Right cardiac atrium (tissue), 5 donors: ENCODE measurements at places on chromosomes 2 and 18. TPM values are rescaled to one million over a fixed set of nuclear protein-coding genes. Genes with fewer than 3 reads are reported as not detected.

The MZT2B gene
- 287 TPM for polyA plus RNA-seq

- no peak for DNase-seq
These were observed 339.4 kb downstream of the RND3 start for GRCh38 chr2:150147889-150148683.

The TIGD1 gene
- 1.9 TPM for polyA plus RNA-seq

The EFHD1 gene
- polyA plus RNA-seq: 14.7 TPM

The CLEC4F gene
- 0.36 TPM for polyA plus RNA-seq

The LYPD6B gene
- not detected for polyA plus RNA-seq

The TNFAIP6 gene
- 3.1 TPM for polyA plus RNA-seq

The POTEJ gene
- polyA plus RNA-seq: 0.02 TPM

DNA sequence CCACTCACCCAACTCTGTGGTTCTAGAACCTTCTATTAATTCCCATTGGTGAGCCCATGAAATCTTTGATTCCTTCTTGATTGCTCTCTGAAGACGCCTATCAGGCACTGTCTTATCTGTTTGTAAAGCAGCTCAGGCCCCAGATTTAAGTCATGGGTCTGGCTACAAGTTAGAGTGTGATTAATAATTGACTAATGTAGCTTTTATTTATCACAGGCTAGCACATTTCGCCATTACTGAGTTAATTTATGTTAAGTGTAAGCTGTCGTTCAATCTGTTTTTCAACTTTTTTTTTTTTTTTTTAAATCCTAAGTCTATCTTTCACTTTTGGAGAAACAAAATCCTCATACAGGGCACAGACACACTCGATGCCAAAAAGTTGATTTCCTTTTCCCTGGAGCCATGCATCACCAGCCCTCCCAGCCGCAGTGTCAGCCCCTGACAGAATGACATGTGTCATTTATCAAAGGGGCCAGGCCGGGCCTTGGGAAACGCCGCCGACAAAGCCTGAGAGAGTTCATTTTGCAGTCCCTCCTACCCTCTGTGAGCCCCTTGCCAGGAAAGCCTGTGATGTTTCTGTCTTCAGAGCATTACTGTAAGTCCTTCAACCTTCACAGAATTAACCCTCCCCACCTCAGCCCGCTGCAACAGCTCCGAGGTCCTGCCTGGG is 15.8 kb downstream of the TSHZ1 start:
- DNase-seq: peak; percentile 25

- DNase-seq: no peak
These were observed 177.9 kb downstream of the PTH2R start for GRCh38 chr2:208584378-208584985.

DNA sequence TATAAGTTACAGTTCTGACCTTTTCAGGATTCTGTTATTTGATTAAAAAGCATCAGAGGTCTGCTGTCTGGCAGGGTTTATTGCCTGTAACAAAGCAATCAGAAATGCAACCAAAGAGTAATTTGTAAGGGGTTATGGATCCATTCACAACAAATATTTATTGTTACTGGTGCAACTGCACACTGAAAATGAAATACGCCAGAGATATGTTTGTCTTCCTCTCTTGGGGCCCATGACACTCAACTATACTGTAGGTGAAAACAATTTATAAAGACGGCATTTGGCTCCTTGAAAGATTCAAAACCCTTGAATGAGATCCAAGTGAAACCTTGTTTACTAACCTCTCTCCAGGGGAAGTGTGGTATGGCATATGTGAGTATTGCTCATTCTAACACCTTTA is 452.2 kb downstream of the MBD2 start:
- no peak for DNase-seq

DNA sequence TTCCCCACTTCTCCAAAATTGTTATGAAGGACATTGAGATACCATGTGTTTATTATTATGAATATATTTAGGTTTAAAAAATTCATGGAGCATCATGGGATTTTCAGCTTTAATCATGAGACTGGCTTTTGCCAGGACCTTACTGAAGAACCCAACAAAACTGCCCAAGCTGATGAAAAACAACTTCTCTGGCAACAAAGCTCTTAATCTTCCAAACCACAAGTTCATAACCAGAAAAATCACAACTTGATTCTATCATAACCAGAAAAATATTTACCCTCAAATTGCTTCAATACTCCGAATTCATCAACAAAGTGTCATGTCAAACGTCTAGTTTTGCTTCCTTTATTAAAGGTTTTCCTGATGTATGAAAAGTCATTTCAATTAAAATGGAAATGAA is 971.8 kb upstream of the ACVR2A start:
- no peak for DNase-seq

The CCDC141 gene
- polyA plus RNA-seq: 18.1 TPM

GRCh38 chr2:55489467-55490062 is 30.0 kb upstream of the CFAP36 start:
- no peak for DNase-seq

DNA sequence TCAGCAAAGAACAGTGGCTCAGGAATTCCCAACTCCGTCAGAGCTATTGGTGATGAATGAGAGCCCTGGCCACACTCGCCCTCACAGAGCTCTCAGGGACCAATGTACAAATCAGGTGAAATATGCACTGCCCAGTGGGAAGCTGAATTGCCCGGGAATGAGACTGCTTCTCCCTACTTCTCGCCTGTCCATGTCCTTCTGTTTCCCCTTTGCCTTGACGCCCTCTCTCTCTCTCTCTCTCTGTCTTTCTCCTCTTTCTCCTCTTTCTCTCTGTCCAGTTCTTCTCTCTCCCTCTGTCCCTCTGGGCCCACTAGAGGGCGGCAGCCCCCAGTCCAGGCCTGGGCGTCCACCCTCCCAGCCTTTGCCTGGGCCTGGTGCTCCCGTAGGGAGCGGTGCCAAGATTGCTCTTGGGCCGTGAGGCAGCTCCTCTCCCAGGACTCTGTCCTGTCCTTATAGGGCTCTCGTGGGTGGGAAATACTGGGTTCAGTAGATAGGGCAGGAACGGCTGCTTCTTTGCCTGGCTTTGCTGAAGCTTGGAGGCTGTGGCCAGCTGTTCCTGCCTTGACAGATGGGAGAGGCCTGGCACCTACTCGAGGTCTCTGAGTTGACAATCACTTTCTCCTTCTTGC is 28.4 kb upstream of the PUM2 start:
- peak; percentile 91 for DNase-seq

GRCh38 chr2:70982971-70983370 is 4.5 kb downstream of the ANKRD53 start:
- DNase-seq: no peak

- peak; percentile 71 for DNase-seq
These were observed 13.0 kb downstream of the ODC1 start for GRCh38 chr2:10434886-10435819.

GRCh38 chr2:27494284-27494943 is 586 bp downstream of the FNDC4 start:
- peak; percentile 67 for DNase-seq

DNA sequence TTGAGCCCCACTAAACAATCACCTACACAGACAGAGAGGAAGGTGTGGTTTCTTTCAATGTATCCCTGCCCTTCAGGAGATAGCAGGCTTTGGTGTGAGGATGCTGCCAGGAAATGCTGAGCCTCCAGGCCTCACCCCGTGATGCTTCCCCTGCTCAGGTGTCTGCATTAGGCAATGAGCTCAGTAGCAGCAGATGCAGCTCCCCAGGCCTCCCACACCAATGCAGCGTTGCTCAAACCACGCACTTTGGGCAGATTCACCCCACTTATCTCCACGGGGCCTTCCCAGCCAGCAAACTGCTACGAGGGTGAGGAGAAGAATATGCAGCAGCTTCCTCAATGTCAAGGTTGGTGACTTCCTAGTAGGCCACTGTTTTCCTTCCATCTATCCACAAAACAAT is 229.3 kb upstream of the PXDN start:
- no peak for DNase-seq

DNA sequence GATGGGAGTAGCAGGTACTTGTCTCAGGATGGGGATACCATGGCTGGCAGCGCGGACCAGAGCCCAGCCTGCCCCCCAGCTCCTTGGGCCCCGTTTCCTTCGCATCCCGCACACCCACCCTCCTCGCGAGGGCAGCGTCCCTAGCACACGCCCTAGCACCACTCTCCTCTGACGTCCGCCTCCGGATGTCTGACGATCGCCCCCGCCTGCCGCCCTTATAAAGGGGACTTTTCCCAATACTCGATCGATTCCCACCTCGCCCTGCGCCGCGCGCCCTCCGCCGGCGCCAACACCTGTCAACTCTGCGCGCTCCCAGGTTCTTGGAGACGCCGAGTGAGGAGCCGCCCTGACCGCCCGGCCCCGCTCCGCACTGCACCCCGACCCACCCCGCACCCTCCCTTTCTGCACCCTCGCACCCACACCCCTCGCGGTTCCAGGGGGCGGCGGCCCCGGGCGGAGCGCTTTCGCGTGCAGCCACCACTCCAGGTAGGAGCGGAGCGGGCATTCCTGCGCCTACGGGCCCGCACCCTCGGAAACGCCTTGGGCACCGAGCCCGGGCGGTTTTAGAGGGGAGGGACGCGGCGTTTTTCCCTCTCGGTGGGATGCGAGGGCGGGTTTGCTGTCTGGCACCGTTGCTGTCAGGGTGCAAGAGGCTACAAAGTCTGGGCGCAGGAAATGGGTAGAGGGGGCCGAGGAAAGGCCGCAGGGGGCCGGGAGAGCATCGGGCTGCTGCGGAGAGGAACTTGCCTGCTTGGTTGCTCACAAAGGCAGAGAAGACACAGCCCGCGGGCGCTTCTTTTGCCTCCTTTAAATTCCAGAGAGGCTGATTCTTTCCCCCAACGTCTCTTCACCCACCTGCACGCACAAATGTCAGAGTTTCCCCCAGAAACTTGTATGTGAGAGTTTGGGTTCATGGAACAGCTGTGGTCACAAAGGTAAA is at the start of gene SLC5A7:
SLC5A7 (plus strand) TSS at position 247 of the 940 bp plus-strand sequence. CDS start 1,632 bp downstream, outside the sequence.
- no peak for DNase-seq

DNA sequence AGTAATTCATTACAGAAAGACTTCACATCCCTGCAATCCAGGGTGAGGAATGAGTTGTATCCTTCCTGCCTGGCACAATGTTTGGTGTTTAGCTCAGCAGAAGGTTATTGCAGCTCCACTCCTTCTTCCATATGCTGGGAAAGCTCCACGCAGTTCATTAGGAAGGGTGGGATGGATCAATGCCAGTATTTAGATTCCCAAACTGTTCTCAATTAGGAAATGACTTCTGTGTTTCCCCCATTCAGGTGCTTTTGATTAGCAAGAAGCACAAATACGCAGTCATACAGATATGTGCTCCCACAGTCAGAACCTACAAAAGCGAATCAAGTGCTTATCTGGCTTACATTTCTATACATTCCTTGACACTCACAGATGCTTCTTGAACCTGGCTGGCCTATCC is 340.6 kb downstream of the NYAP2 start:
- DNase-seq: no peak

The PLGLB1 gene
- 0.81 TPM for polyA plus RNA-seq

DNA sequence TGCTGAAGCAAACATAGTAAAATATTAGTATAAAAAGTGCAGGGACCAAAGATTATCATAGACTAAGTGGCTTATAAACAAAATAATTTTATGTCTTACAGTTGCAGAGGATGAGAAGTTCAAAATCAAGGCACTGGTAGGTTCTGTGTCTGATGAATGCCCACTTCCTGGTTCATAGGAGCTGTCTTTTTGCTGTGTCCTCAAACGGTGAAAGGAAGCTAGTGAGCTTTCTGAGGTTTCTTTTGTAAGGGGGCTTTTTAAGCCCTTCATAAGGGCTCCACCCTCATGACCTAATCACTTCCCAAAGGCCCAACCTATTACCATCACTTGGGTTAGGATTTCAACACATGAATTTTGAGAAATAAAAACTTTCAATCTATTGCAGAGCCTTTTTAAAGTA is 946.7 kb upstream of the ACVR2A start:
- no peak for DNase-seq

DNA sequence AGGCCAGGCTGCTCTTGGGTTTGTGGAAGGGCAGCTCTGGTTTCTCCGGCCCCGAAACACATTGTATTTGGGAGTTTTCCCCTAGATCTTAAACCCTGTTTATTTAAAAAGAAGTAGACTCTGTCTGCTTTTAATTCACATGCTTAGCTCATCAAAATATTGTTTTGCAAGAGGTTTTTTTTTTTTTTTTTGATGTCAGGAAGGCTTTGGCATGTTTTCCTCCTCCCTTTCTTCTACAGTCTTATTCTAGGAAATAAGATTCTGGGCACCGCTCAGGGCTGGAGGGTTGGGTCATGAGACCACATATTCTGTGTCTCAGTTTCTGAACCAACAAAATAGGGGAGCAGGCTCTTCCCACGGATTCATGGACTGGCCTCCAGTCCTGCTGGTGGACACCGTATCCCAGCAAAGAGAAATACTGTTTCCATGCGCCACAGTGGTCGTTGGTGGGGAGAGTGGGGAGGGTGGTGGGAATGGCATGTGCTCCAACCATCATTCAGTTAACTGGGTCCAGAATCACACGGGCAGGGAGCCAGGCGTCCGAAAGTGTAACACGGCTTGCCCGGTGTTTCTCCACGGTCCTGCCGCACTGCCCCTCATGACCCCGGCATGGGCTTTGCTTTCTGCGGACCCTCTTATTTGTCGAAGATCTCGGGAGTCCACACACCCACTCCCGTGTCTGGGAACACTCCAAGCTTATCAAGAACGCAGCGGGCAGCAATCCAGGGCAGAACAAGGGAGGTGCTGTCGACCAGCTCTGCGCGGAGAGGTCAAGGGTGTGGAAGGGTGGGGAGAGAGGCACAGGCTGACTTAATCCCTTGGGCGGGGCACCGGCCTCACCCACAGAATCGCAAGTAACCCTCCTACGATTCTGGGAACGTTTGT is 176.7 kb downstream of the GLI2 start:
- peak; percentile 90 for DNase-seq

The STRN gene
- polyA plus RNA-seq: 7.7 TPM

The IL36B gene
- polyA plus RNA-seq: not detected

GRCh38 chr2:240993446-240994170 is 4.8 kb upstream of the SNED1 start:
- DNase-seq: no peak

DNA sequence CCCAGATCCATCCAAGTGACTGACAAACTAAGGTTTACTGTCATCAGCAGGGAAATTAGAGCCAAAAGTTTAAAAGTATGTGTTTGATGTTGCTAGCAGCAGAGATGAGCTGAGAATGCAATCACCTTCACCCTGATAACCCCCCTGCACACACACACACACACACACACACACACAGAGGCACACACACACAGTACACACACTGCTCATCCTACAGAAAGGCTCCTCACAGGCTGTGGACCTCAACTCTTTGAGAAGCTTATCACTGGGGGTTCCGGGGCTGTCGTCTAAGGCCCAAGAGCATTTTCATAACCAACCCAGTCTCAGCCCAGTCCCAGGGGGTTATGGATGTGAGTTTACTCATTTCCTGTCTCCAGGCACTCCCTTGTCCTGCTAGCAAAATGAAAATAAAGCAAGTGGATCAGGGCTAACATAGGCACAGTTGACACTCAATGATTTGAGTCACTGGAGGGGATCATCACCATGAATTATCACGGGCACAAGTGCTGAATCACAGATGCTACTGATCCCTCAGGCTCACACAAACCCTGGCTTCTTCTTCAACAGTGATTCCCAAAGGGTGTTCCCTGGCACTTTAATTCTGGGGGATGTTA is 76.6 kb downstream of the ALK start:
- no peak for DNase-seq

The TRIB2 gene
- polyA plus RNA-seq: 25.3 TPM

The EML6 gene
- polyA plus RNA-seq: 0.43 TPM

The TDRD15 gene
- not detected for polyA plus RNA-seq

The PIK3C3 gene
- polyA plus RNA-seq: 18.0 TPM

GRCh38 chr2:44056947-44057346 is 61.2 kb upstream of the LRPPRC start:
- DNase-seq: no peak

The REG3A gene
- 0.41 TPM for polyA plus RNA-seq

- no peak for DNase-seq
These were observed 47.3 kb upstream of the TMEM200C start for GRCh38 chr18:5942591-5942990.

The MITD1 gene
- polyA plus RNA-seq: 22.4 TPM
